Gastrocnemius medialis (tissue), 4 donors: ENCODE measurements at places on chromosomes 3 and 15. TPM values are rescaled to one million over a fixed set of nuclear protein-coding genes. Genes with fewer than 3 reads are reported as not detected.

GRCh38 chr3:22364851-22365250, 613.8 kb upstream of the ZNF385D start:
- DNase-seq = no peak

- no peak for DNase-seq
Observed at GRCh38 chr15:99472416-99473145, 93.2 kb upstream of the MEF2A start.

Gene CCDC39
- not detected for total RNA-seq

Gene SOX14
- not detected for total RNA-seq
